ENCODE measurements at places on chromosomes 3 and 15. TPM values are rescaled to one million over a fixed set of nuclear protein-coding genes. Genes with fewer than 3 reads are reported as not detected.

The ERICH6 gene
- not detected for total RNA-seq

- peak overlapping the region; percentile 2 for H3K4me3 ChIP-seq
- H3K27me3 ChIP-seq = no peaks in the 10 kb centered on the region
- peaks cover 23% of the 10 kb centered on the region for H3K4me1 ChIP-seq
- no peak for DNase-seq
- peaks cover 14% of the 10 kb centered on the region for H3K36me3 ChIP-seq
- H3K27ac ChIP-seq = no peak overlapping the region
These were observed 10.9 kb upstream of the CD200R1L start for GRCh38 chr3:112857526-112857925.

DNA sequence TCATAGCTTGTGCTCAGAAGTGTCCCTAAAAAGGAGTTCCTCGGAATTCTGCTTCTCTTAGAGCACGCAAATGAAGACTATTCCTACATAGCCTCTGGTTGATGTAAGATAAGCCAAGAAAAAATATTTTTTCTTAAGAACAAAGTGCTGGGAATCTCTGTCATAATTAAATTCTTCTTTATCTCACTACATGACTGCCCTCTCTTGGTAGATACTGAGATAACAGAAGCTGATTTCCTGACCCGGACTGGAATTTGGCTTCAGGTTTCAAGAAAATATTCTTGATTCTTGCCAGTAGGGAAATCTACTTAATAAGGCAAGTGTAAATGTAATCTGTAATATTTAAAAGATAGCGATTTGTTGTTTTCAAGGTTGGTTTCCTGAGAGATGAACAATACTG, 31.3 kb upstream of the SETMAR start:
- no peaks in the 10 kb centered on the region for H3K27me3 ChIP-seq
- H3K36me3 ChIP-seq = peaks cover 2% of the 10 kb centered on the region
- H3K4me3 ChIP-seq = no peak overlapping the region
- H3K4me1 ChIP-seq = peaks cover 8% of the 10 kb centered on the region
- no peak overlapping the region for H3K27ac ChIP-seq

DNA sequence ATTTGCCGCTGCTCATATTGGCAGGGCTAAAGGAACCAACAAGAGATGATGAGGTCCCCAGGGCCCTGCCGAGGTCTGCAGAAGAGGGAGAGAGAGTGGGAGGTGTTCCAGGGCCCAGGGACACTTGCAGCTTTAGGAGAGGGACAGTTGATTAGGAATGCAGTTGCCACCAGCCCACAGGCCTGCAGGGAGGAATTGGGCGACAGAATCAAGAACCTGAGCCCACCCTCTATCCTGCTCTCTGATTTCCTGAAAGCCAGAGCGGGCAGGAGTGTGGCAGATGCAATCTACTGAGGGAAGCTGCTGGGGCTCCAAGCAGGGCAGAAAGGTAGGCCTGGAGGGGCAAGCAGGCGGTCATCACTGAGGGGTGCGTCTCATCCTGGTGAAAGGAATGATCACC, 12.1 kb upstream of the PRR23E start:
- no peaks in the 10 kb centered on the region for H3K27me3 ChIP-seq
- no peak overlapping the region for H3K27ac ChIP-seq
- H3K36me3 ChIP-seq = no peaks in the 10 kb centered on the region
- no peaks in the 10 kb centered on the region for H3K4me1 ChIP-seq
- DNase-seq = no peak

The RPP14 gene
- total RNA-seq = 13.9 TPM

GRCh38 chr3:94336046-94336753, 273.3 kb downstream of the NSUN3 start:
- no peak overlapping the region for H3K4me3 ChIP-seq
- H3K4me1 ChIP-seq = no peaks in the 10 kb centered on the region
- H3K27me3 ChIP-seq = no peaks in the 10 kb centered on the region
- no peak for DNase-seq
- H3K36me3 ChIP-seq = no peaks in the 10 kb centered on the region

DNA sequence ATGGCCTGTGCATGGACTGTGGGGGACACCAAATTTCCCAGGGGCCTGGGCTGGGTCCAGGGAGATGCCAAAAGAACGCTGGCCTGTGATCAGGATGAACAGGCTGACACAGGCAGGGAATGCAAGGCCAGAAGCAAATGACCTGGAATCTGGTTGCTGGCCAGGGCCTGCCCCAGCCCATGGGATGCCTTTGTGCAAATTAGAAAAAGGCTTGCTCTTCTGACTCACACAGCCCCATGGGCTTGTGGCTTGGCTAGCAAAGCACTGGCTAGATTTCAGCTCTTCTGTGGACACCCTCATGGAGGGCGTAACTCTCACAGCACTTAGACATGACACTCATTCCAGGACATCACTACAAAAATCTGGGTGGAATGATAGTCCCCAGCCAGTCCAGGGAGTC, 356.0 kb downstream of the SHQ1 start:
- DNase-seq = no peak
- peaks cover 2% of the 10 kb centered on the region for H3K36me3 ChIP-seq
- no peak overlapping the region for H3K27ac ChIP-seq
- H3K4me3 ChIP-seq = no peak overlapping the region
- no peaks in the 10 kb centered on the region for H3K4me1 ChIP-seq

DNA sequence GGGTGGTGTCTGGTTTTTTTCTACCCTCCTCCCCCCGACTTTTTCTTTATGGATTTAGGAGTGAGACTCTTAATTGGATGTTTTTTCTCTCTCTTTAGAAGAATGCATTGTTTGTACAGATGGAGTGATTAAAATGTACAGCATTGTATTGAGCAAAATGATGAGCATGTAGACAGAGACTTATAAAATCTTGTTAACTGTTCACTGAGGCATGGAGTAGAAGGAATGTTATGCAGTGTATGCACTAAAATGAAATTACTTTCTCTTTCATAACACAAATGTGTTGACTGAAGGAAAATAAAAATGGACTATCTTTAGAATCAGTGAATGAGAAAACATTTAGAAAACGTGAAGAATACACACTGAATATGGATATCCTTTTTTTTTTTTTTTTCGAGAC, 39.8 kb downstream of the ZFAND6 start:
- DNase-seq = no peak
- H3K27ac ChIP-seq = no peak overlapping the region
- H3K4me1 ChIP-seq = peaks cover 4% of the 10 kb centered on the region
- H3K4me3 ChIP-seq = no peak overlapping the region
